HTR-8/SVneo (cell line): ENCODE measurements at places on chromosomes 4 and X.

DNA sequence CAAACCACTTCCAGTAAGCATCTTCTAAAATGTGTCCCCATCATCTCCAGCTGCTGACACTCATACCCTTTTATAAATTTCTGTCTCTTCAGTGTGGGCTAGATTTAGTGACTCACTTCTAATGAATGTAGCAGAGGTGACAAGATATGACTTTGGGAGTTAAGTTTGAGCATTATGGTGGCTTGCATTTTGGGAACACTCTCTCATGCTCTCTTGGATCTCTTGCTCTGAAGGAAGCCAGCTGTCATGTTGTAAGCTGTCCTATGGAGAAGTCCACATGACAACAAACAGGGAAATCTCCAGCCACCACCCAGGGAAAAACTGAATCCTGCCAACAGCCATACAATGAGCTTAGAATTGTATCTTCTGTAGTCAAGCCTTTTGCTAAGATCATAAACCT is 691.3 kb upstream of the PCDH7 start:
- no peak for DNase-seq

DNA sequence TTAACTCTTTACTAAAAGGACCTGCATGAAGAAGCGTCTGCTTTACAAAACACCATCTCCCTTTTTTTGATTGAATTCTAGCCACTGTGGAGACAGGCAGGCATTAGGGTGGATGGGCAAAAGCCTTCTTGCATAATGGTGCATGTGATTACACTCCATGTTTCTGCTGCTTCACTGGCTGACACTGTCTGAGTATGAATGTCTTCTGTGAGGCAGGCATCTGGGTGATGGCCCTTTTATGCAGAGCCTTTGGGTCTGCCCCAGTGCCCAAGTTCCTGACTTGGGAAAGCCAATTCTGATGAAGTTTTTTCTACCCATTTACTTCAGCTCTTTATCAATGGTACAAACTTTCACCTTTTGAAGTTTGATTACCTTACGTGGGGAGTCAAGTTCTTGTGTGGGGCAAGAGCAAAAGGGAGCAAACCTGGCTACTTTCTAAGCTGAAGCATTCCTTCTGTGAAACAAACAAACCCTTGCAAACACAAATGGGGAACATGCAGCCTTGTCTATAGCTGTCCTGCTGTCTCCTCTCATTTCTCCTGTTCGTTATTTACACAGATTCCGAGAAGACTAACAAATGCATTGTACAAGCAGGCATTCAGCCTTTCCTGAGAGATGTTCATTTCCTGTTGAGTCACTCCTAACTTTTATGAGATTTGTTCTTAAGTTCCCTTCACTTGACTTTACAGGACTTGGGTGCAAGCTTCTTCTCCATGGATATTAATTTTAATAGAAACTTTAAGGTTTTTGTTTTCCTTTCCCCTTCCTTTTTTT is 301.9 kb downstream of the TLL1 start:
- DNase-seq, result peak; percentile 21

- DNase-seq, result peak; percentile 39
Measured at GRCh38 chrX:40809210-40809609, 73.9 kb upstream of the MED14 start.

DNA sequence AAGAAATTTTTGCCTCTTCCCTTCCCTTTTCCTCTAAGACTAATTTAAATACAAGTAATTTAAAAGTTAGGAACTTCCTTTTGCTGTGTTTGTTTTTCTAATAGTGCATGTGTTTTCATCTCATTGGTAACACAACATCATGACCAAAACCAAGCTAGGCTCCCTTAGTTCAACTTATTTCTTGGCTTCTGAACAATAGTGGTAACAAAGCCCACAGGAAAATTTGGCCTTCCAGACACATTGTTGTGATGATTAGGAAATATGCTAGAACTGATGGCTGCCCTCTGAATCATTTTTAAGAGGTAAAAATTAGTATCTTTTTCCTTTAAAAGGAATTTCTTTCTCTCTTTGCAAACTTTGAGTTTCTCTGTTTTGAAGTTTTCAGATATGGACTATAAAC is 25.5 kb upstream of the TEC start:
- DNase-seq, result no peak

DNA sequence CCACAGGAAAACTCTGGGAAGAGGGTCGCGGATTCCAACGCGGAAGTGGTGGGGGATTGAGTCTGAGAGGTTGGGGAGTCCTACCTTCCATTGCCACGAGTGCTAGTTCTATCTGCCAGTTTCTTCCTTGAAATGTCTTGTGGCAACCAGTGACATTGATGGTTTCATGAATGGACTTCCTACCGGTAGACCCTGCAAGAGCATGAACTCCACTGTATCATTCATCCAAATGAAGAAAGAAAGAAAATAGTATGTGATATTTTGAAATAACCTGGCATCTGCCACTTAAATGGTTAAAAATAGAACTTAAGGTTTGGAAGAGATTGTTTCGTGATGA is 1.1 kb upstream of the SLC10A7 start:
- peak; percentile 21 for DNase-seq

DNA sequence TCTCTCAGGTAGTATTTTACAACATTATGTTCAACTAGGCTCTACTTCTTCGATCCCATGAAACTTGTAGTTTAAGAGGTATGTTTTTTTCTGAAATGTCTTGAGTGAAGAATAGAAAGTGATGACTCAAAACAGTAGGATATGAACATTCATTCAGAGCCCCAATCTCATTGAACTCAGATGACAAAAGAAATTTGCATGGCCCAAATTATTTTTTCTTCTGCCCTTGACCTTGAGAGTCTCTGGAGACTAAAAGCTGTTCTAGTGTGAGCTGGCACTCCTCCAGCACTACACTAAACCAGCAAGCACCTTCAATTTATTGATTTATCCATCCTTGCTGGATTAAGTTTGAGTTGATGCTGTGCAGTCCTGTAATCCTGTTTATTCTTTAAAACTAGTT is 4.0 kb downstream of the DCLK2 start:
- no peak for DNase-seq

DNA sequence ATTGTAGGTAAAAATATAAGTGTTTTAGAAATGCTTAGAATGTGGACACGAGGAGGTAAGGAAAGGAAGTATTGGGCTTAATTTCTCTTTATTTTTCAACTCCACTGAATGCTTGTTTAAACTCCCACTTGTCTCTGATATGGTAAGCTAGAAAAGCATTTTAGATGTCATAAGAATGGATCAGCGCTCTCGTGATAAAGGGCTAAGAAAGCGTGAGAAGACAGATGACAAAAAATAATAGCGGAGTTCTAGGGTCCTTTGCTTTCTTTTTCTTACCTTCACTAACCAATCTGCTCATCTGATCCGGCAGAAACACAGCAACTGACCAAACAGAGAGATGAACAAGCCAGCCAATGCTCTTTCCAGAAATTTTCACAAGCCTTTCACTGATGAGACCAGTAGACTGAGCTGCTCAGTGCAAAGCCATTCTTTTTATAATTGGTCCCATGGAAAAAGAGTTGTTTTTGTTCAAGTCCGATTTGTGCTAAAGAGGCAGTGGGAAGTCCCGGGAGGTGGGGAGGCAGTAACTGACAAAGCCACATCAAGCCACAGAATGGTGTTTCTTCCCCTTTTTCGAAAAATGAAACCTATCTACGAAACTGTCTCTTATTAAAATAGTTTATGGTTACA is at the start of gene TASL:
Gene TASL (minus strand): TSS at position 405 of the 630 bp plus-strand sequence. CDS start 17,411 bp downstream, outside the sequence.
- no peak for DNase-seq

DNA sequence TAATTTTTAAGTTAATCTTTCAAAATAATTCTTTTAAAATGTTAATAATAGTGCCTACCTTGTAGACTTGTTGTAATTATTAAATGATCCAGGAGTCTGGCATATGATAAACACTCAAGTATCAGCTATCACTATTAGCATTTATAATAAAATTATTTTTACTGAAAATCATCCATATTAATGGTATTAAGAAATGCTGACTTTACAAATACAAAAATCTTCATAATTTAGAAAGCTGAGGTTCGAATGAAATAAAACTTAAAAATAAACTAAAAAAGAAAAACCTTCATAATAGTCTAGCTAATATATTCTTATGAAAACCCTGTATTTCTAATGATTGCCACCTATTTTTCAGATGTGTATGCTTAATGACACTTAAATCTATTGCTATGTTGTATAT is 5.2 kb downstream of the MGARP start:
- DNase-seq, result no peak

GRCh38 chr4:70984589-70984988 is 8.9 kb upstream of the DCK start:
- no peak for DNase-seq

DNA sequence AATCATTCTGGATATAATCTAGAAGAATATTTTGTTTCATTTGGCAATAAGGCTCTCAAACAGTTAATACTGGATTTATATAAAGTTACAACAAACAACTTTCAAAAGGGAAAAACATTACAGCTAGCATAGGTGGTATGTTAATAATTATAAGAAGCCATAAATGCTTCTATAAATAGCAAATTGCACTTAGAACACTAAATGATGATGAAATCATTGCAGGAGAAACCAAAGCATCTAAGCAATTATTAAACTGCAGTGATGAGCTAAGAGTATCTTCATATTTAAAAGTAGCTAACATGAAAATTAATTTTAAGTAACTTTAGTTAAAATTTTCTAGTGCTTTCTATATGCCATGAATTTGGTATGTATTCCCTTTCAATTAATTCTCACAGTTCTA is 189.5 kb downstream of the CENPC start:
- DNase-seq, result no peak

DNA sequence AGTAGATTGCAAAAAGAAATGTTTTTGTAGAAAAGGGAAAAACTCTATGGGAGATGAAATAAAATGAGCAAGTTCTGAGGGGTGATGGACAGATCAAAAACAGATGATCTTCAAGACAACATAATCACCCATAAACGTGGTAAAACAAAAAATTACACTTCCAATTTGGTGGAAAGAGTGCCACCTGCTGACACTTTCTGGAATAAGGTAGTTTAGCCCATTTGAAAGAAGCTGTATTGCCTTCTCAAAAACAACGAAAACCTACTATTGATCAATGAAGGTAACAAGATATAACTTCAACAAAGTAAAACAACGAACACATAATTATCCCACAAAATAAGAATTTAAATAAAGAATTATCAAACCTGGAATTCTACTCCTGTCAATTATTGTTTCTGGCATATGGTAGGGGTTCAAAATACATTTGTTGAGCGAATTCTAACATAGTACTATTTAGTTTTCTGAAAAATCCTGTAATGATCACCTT is 2.5 kb downstream of the COQ2 start:
- peak; percentile 19 for DNase-seq

DNA sequence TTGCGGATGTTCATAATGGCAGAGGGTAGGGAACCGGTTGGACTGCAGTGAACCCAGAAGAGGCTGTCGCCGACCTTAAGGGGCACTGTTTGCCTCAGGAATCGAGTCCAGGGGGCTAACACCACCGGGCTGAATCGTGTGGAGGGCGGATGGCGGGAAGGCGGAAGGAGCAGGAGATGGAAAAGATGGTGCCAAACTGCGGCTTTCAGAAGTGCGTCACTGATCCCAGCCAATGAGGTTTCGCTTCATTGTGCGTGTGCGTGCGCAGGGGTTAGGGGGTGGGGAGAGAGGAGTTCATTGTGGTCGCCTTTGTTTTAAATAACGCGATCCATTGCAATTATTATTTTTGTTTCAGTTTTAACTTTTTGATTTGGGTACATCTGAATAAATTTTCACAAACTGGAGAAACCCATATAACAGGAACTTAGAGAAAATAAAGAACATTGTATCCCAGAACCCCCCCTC is at the start of gene NAA11:
Gene NAA11 (minus strand): TSS at position 198 of the 465 bp plus-strand sequence. CDS start 184 bp downstream, at position 14.
- no peak for DNase-seq

GRCh38 chrX:45845142-45845541 is 644.5 kb upstream of the DIPK2B start:
- DNase-seq, result no peak
